Heart right ventricle (tissue), 16 donors: ENCODE measurements at places on chromosomes 16 and 17. TPM values are rescaled to one million over a fixed set of nuclear protein-coding genes. Genes with fewer than 3 reads are reported as not detected.

DNA sequence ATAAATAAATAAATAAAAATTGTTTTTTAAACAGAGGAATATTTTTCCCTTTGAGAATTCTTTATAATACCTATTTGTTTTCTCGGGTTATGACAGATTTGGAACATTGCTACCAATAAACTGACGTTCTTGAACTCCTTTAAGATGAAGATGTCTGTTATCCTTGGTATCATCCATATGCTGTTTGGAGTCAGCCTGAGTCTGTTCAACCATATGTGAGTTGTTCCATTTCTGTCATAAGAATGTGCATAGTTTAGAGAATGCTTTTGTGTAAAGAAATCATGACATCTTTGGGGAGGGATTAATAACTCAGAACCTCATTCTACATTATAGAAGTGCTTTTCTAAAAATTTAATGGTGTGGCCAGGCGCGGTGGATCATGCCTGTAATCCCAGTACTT lies 37.2 kb upstream of the NAGLU start:
- H3K36me3 ChIP-seq: no peaks in the 10 kb centered on the region
- no peaks in the 10 kb centered on the region for H3K27me3 ChIP-seq
- no peak for DNase-seq
- no peak overlapping the region for H3K4me3 ChIP-seq

DNA sequence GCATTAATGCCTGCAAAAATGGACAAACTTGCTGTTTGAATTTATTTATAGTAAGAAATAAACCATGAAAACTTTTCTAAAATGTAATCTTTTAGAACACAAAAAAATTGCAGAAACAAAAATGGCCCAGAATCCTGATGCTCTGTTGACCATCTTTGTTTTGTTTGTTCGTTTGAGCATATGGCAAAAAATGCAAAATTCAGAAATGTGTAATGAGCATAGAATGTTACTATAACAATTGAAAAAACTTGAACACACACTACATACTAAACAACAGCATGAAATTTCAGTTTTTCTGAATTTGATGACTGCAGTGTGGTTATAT lies 1.1 kb upstream of the KPNA2 start:
- H3K27me3 ChIP-seq: no peaks in the 10 kb centered on the region
- peaks cover 25% of the 10 kb centered on the region for H3K36me3 ChIP-seq
- no peak for DNase-seq
- peak overlapping the region; percentile 100 for H3K4me3 ChIP-seq
- peaks cover 20% of the 10 kb centered on the region for H3K4me1 ChIP-seq
- H3K27ac ChIP-seq: peak overlapping the region; percentile 2

DNA sequence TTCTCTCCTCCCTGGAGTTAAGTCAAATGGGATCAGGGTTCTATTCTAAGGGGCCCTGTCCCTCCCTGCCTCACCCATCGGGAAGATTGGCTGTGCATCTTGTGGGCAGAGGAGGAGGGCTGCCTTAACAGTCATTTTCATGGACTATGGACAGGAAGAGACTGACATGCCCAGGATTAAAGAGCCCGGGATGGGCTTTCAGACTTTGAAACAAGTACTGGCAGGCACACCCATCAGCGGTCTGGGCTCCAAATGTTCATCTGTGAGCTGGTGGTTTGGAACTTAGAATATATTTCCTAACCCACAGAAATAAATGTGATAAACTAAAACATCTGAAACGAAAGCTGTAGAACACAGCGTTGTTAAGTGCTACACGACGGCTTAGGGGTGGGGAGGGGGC lies 6.5 kb downstream of the SLC6A4 start:
- DNase-seq: no peak
- no peaks in the 10 kb centered on the region for H3K4me1 ChIP-seq
- H3K4me3 ChIP-seq: no peak overlapping the region

DNA sequence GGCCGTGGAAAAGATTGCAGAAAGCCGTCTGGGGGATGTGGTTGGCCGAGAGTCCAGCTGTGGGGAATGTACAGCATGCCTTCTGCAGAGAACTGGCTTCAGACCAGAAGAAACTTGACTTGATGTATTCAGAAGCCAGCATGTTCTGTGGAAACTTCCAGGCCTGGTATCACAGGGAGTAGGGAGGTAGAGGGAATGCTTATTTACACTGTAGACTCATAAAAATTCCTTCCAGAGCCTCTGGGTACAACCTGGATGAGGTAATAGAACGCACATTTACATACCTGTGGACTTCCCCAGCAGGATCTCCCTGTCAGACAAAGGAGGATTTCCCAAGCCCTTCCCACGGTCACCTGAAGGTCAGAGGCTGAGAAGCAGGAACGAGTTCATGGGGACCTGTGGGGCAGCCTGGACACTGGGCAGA lies 11.8 kb upstream of the GAS7 start:
- no peaks in the 10 kb centered on the region for H3K36me3 ChIP-seq
- DNase-seq: no peak
- H3K27ac ChIP-seq: no peak overlapping the region

DNA sequence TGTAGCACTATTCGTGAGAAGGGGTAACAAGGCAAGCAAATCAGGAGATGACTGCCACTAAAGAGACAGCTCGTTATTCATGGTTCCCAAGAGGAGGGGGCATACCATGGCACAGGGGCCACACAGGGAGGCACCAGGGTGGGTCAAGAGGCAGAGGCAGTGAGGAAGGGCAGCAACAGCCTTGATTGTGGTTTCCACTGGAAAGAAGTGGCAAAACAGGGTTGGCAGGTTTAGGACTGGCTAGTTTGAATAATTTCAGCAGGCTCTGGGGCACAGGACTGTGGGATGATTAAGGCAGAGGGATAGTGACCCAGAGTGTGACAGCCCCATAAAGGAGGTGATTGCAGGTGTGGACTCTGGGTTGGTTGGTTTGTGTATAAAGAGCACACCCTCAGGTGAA lies 188.9 kb downstream of the CBLN1 start:
- no peaks in the 10 kb centered on the region for H3K36me3 ChIP-seq
- no peaks in the 10 kb centered on the region for H3K27me3 ChIP-seq
- no peak overlapping the region for H3K27ac ChIP-seq
- H3K4me1 ChIP-seq: no peaks in the 10 kb centered on the region

DNA sequence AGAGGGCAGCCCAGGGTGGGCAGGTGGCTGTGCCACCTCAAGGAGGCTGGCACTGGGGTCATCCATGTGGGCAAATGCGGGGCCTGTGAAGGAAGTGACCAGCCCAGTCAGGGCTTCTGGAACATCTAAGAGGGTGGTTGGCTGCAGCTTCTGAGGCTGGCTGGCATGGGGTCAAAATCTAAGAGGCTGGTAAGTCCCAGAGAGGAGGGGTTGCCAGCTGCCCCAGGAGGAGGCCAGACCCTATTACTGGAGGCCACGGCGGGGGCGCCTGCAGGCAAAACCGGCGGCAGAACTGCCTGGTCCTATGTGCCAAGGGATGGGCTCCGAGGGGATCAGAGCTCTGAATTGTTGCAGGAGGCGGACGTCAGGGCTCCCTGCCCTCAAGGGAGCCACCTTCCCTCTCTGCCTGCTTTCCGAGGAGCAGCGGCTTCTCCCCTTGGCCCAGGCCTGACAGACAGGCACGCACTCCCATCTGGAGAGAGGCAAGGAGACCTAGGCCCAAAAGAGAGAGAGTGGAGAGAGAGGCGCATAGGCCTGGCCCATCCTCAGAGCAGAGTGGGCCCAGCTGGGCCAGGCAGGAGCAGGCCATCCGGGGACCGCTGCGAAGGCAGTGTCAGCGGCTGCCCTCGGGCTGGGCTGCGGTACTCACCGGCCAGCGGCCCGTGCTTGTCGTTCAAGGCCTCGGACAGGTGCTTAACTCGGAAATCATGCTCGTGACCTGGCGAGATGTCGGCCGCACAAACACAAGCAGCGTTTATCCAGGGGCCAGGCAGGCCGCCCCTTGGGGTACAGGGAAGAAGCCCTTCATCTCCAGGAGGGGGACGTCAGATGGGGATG lies 10.9 kb downstream of the ZACN start:
- peaks cover 53% of the 10 kb centered on the region for H3K36me3 ChIP-seq
- H3K27ac ChIP-seq: no peak overlapping the region
- DNase-seq: no peak
- H3K4me1 ChIP-seq: peaks cover 6% of the 10 kb centered on the region
- H3K27me3 ChIP-seq: no peaks in the 10 kb centered on the region

DNA sequence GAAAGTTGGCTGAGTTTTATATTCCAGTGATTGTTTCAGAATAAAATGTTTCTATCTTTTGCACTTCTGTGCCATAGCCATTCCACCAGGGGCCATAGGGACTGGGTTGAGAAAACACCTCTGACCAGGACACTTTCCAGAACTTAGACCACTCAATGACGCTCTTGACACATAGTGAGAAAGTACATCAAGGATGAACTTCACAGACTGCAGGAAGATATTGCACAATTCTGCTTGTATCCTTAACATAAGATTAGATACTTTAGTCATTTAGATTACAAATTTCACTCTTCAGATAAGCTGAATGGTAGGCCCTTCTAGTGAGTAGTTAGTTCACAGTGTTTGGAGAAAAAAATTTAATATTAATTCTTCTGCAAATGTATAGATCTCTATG lies 13.0 kb upstream of the MPHOSPH6 start:
- no peak overlapping the region for H3K27ac ChIP-seq
- H3K27me3 ChIP-seq: peaks cover 50% of the 10 kb centered on the region
- H3K36me3 ChIP-seq: no peaks in the 10 kb centered on the region
- H3K4me1 ChIP-seq: peaks cover 13% of the 10 kb centered on the region

- peak overlapping the region; percentile 41 for H3K27ac ChIP-seq
- DNase-seq: peak; percentile 74
- H3K27me3 ChIP-seq: no peaks in the 10 kb centered on the region
- H3K4me3 ChIP-seq: no peak overlapping the region
These were observed 6.6 kb downstream of the VAT1 start for GRCh38 chr17:43015579-43015978.

- peaks cover 37% of the 10 kb centered on the region for H3K4me1 ChIP-seq
- no peak for DNase-seq
- no peaks in the 10 kb centered on the region for H3K27me3 ChIP-seq
- peaks cover 48% of the 10 kb centered on the region for H3K36me3 ChIP-seq
These were observed 26.6 kb downstream of the UNK start for GRCh38 chr17:75811174-75811573.

ESRP2 gene
- polyA plus RNA-seq: 0.25 TPM

C1QTNF1 gene
- 224 TPM for polyA plus RNA-seq

DNA sequence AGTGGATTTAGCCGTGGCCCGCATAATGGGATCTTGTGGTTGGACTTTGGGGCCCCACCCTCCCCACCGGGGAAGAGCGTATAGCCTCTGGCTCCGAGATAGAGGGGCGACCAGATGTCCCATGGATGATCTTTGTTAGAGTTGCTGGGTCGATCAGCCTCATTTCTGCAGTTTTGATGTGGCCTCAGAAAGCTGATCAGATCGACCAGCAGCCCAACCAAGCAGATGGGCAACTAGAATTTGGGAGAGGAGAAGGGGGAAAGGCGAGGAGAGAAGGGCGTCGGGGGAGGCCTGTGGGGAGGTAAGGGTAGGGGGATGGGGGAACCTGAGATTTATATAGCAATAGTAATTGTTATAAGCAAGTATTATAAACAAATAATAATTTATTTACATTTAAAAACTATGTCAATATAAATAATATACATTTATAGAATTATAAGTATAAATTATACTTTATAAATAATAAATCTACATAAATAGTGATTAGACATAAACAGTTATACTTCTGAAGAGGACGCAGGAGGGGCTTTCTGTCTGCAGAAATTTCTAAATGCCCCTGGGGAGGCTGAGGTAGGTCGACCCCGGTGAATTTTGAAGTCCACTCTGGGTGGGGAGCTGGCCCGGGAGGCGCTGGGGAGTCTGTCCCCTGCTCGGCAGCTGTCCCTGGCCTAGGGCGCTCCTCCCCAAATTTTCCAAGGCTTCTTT lies 136.3 kb downstream of the KCNJ12 start:
- H3K4me3 ChIP-seq: peak overlapping the region; percentile 23
- H3K27me3 ChIP-seq: no peaks in the 10 kb centered on the region
- peaks cover 20% of the 10 kb centered on the region for H3K4me1 ChIP-seq
- no peak for DNase-seq
- H3K36me3 ChIP-seq: no peaks in the 10 kb centered on the region

GRCh38 chr16:81469183-81469677 lies 24.6 kb downstream of the CMIP start:
- DNase-seq: no peak
- no peak overlapping the region for H3K27ac ChIP-seq
- H3K36me3 ChIP-seq: no peaks in the 10 kb centered on the region
- no peak overlapping the region for H3K4me3 ChIP-seq
- peaks cover 6% of the 10 kb centered on the region for H3K4me1 ChIP-seq

DNA sequence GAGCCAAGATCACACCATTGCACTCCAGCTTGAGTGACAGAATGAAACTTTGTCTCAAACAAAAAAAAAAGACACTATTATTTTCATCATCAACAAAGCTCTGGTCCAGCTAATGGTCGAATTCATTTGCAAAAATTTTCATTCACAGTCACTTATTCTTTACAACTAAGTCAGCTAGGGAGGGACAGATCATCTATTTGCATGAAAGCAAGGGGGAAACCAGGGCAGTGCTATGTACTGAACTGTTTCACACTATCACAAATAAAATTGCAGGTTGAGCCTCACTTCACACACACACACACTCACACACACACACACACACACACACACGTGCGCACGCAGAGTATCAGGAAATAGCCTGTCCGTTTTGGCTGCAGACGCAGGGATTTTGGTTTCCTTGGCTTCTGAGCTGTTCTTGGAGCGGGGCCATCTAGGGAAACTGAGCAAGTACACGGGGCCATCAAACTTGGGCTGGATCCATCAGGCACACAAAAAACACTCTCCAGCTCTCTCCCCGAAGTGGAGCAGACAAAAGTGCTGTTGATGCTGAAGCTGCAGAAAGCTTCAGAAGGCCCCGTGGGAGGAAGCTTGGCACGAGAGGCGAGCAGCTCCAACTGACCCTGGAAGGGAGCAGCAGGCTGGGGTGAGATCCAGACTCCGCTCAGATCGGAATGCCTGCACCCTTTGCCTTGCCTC lies 44.3 kb upstream of the HELZ start:
- no peak overlapping the region for H3K27ac ChIP-seq
- peaks cover 23% of the 10 kb centered on the region for H3K4me1 ChIP-seq
- H3K36me3 ChIP-seq: no peaks in the 10 kb centered on the region
- no peaks in the 10 kb centered on the region for H3K27me3 ChIP-seq
- H3K4me3 ChIP-seq: no peak overlapping the region

SYNGR3 gene
- polyA plus RNA-seq: 2.5 TPM

SLFN12L gene
- polyA plus RNA-seq: 0.06 TPM

SULT1A2 gene
- polyA plus RNA-seq: 1.2 TPM

FBXL16 gene
- polyA plus RNA-seq: 0.07 TPM

IGF2BP1 gene
- not detected for polyA plus RNA-seq

DNA sequence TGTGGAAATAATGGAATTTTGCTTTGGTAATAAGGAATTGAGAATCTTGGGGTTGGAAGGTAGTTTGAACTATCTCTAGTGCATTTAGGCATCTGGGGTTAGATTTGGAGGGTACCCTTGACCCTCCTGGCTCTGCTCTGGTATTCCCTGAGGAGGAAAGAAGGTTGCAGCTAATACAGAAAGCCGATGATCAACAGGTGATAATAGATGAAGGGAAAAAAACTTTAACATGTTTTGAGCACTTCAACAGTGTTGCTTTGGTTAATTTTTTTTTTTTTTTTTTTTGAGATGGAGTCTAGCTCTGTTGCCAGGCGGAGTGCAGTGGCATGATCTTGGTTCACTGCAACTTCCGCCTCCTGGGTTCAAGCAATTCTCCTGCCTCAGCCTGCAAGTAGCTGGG lies 4.8 kb downstream of the KAT7 start:
- H3K27ac ChIP-seq: no peak overlapping the region
- DNase-seq: no peak
- peaks cover 83% of the 10 kb centered on the region for H3K4me1 ChIP-seq
- peaks cover 37% of the 10 kb centered on the region for H3K36me3 ChIP-seq
- H3K27me3 ChIP-seq: no peaks in the 10 kb centered on the region
- H3K4me3 ChIP-seq: no peak overlapping the region

SLC12A4 gene
- 116 TPM for polyA plus RNA-seq

GRCh38 chr16:53456625-53457024 lies 22.4 kb downstream of the RBL2 start:
- no peaks in the 10 kb centered on the region for H3K27me3 ChIP-seq
- peaks cover 27% of the 10 kb centered on the region for H3K4me1 ChIP-seq
- no peak for DNase-seq
- no peak overlapping the region for H3K27ac ChIP-seq
- H3K36me3 ChIP-seq: peaks cover 98% of the 10 kb centered on the region

SRCIN1 gene
- 1.2 TPM for polyA plus RNA-seq
